ENCODE measurements at places on chromosomes 7 and 10.

- DNase-seq, result no peak
Measured at GRCh38 chr10:454860-455259, 234.6 kb downstream of the DIP2C start.

- peak; percentile 63 for DNase-seq
Measured at GRCh38 chr7:101947899-101948298, 130.5 kb downstream of the CUX1 start.

DNA sequence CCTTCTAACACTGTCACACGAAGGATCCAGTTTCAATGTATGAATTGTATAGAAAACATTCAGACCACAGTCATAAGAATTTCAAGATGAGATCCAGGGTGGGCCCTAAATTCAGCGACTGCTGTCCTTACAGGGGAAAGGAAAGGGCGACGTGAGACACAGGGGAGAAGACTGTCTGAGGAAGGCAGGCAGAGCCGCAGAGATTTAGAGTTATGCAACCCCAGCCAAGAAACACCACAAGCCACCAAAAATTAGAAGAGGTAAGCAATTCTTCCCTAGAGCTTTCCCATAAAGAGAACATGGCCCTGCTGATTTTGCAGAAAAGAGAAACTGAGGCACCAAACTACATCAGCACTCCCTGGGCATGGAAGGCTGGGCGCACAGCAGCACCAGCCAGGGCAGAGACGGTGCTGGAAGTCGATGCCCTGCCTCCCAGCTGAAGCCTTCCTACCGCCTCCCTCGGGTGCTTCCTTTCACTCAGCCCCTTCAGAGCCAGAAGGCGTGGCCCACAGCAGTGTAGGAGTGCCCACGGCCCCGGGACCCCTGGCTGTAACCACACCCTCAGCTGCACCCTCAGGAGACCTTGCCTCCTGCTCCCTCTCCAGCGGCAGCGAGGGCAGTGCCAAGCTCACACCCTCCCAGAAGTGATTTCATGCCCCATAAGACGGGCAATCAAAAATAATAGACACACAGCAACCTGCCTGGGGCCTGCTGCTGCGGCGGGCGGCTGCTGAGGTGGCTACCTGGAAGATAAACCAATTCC, 81.0 kb upstream of the LRRC4 start:
- DNase-seq, result no peak

- DNase-seq, result peak; percentile 43
Measured at GRCh38 chr7:69703099-69703498, 104.8 kb downstream of the AUTS2 start.

GRCh38 chr7:95549818-95550529, 46.3 kb downstream of the PDK4 start:
- no peak for DNase-seq

GRCh38 chr10:87589645-87590051, 70.0 kb upstream of the PAPSS2 start:
- DNase-seq, result no peak

GRCh38 chr10:108424656-108425055, 1260.2 kb upstream of the SORCS1 start:
- DNase-seq, result no peak

GRCh38 chr10:45407542-45407941, 33.5 kb downstream of the ALOX5 start:
- DNase-seq, result peak; percentile 83

GRCh38 chr7:117319181-117319580, 3.7 kb downstream of the WNT2 start:
- DNase-seq, result no peak

DNA sequence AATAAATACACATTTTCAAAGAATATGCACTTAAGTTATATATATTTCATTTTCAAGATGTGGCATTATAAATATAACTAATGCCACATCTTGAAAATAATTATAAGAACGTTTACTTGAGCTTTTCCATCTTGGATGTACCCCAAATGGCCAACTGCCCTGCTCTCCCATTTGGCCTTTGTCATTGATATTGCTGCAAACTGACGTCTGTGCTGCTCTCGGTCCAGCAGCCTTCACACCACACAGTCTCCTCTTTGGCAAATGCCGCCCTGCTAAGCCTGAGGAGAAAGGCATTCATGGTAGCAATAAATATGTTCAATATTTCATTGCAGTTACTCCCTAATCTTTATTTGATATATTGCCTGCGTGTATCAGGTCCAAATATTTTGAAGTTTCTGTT, 384.6 kb upstream of the ADARB2 start:
- no peak for DNase-seq

DNA sequence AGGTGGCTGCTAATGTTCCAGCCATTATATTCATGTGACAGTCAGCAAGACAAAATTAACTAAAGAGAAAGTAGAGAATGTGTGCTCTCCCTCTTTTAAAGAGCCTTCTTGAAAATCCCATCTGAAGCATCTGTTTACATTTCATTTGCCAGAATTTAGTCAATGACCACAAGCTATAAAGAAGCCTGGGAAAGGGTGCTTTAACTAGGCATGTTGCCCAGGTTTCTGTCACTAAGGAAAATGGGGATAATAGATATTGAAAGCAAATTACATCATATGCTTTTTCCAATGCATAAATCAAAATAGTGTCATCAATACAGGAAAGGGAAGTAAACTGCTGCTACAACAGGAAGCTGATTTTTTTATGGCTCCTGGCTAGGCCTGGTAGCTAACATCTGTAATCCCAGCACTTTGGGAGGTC, 67.7 kb downstream of the ELAPOR2 start:
- no peak for DNase-seq

- DNase-seq, result peak; percentile 41
Measured at GRCh38 chr10:74051736-74052342, 53.9 kb downstream of the VCL start.

DNA sequence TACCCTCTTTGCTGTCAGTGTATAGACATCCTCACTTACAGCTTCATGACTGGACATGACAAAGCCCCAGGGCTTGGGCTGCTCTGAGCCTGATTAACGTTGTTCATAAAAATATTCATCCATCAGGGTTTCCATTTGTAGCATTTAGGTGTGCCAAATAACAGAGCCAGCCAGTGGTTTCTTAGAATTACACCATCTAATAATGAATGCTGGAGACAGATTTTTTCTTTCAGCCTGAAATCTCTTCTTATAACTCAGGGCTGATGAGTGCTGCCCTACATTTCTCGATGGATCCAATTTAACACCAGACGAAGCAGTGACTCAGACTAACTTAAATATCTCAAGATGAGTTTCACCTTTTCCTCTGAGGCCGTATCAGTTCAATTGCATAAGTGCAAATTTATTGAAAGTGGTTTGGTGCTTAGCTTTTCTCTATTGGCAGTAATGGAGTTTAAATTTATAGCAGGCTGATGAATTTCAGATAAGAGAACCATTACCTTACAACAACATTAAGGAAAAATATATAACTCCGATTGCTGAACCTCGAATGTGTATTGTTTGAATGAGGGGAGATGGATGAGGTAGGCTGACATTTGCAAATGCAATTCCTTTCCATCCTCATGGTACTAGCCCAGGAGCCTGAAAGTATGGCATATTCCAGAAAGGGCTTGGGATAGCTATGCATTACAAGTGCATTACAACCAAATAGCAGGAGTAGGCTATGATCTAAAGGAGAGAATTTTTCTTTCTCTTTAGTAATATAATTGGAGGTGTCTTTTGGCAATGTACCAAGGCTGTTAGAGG, 900.6 kb downstream of the KCNMA1 start:
- no peak for DNase-seq

DNA sequence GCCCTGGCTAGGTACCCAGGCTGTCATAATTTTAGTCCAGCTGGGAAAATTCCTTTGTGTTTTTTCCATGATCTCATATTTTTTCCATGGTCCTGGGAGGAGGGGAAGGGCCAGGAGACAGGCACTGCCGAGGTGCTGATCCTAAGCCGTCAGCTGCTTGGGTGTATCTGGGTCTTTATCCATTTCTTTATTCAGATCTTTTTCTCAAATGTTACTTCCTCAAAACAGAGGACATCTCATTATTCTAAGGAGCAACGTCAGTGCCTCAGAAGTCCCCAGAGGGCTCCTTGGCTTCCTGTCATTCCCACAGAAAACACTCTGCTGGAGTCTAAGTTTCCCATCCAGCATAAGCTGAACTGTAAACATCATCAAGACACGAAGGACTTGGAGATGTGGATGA, 2.8 kb upstream of the OR6V1 start:
- no peak for DNase-seq

GRCh38 chr10:100510533-100511308, 8.9 kb downstream of the SEC31B start:
- DNase-seq, result peak; percentile 72

- DNase-seq, result no peak
Measured at GRCh38 chr10:49560526-49560925, 21.6 kb upstream of the ERCC6 start.

- peak; percentile 60 for DNase-seq
Measured at GRCh38 chr7:104174798-104175197, 33.0 kb downstream of the ORC5 start.

GRCh38 chr10:18675086-18675801, 16.0 kb downstream of the ARL5B start:
- DNase-seq, result no peak

GRCh38 chr7:40223451-40224127, 88.8 kb downstream of the SUGCT start:
- DNase-seq, result no peak

DNA sequence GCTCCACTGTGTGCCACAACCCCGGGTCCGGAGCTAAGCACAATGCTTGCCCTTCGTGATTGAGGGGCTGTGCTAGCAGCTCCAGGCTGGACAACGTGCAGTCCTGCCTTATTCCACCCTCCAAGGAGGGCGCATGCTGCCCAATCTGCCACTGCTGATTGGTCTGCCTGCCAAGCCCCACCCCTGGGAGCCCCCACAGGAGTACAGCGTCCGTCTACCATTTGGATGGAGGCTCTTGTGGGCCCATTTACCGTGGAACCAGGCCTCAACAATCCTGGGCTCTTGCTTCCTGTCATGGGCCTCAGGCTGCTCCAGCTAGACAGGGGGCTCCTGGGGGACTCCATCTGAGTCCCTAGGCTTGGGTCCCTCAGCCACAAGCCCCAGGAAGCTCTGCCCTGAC, 173.3 kb downstream of the SLIT1 start:
- no peak for DNase-seq

- DNase-seq, result no peak
Measured at GRCh38 chr10:76031099-76031498, 599.7 kb downstream of the LRMDA start.

GRCh38 chr10:124087672-124088634, 5.4 kb downstream of the CHST15 start:
- DNase-seq, result no peak

- no peak for DNase-seq
Measured at GRCh38 chr10:33808475-33808874, 474.0 kb upstream of the NRP1 start.
